ENCODE measurements at places on chromosomes 11 and 22.

DNA sequence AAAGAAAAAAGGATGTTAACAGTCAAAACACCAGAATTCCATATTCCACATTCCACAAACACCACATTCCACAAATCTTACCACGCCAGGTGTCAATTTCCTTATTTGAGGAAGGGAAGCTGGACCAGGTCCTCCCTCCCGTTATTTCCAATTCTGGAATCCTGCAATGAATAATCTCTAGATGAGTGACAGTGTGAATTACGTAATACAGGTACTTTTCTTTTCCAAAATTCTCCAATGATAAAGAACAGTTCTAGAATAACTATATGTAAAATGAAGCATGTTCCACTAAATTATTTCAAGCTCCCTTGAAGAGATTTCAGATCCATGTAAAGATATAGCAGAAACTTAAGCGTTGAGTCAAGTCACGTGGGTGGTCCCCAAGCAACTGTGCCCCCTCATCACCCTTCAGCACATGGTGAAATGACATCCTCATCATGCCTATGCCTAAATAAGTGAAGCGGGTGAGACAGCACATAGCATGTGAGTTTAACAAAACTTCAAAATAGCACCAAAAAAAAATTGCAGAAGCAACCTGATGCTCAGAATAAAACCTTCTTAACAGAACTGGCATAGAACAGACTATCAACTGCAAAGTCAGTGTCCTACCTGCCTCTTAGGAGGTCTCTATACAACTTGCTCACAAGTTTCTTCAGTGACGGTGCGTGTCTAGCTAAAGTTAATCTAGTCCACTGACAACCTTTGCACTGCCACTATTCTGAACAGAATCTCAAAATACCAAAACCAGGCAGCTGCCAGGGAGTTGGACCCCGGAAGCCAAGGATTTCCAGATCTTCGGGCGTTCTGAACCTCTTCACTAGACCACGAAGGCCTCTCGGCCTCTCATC, 876 bp downstream of the NFRKB start:
- no peak for DNase-seq

GRCh38 chr11:96228473-96228891, 114.5 kb downstream of the MAML2 start:
- DNase-seq: peak; percentile 72

GRCh38 chr22:39316440-39317083, 2.9 kb downstream of the RPL3 start:
- peak; percentile 89 for DNase-seq

GRCh38 chr11:133829566-133829965, 15.7 kb downstream of the SPATA19 start:
- no peak for DNase-seq

DNA sequence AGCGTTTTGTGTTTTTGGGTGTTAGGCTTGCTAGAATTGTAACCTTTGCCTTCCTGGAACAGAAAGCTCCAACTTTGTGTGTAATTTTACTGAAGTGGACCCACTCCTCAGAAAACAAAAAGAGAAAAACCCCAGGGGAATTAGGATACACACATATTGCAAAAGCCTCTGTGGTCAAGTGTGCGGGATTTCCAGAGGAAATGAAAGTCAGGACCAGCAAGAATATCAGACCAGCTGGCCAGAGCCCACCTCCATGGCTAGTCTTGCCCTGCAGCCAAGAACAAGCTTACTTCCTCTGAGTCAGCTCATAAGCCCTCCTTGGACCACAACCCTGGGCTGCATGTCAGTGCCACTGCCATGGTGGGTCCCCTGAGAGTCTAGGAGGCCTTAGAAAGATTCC, 37.0 kb upstream of the FTH1 start:
- DNase-seq: no peak

- DNase-seq: no peak
Measured at GRCh38 chr11:125398994-125399640, 96.9 kb downstream of the FEZ1 start.

DNA sequence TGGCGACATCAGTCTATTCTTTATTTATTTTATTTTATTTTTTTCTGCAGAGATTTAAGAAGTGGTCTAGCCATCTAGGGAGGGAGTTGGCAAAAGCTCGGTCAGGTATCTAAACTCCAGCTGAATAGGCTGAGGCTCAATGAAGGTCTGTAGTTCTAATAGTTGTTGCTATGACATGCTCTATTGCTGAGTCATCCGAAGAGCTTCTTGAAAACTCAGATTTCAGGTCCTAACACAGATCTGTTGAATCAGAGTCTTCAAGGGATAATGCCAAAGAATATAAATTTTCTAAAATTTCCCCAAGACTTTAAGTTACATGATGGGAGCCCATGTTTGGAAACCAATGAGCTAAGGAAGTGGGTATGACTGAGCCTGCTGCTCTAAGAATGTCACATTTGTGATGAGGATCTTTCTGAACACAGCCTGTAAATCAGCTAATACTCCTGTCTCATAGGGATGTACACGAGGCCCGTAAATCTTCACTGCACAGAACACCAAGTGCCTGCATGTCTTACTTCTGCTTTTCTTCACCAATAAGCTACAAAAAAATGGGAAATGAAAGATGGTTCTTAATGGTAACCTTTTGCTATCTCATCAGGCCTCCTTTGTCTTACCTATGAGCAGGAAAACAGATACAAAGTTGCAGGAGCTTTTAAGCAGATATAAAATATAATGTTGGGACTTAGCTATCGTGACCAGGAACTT, 901.4 kb upstream of the API5 start:
- no peak for DNase-seq

GRCh38 chr11:36602135-36602534, 4.1 kb upstream of the RAG2 start:
- no peak for DNase-seq

GRCh38 chr11:73637012-73637411, 9.4 kb upstream of the PLEKHB1 start:
- DNase-seq: no peak

- DNase-seq: no peak
Measured at GRCh38 chr11:102322560-102322959, 5.3 kb downstream of the BIRC3 start.

DNA sequence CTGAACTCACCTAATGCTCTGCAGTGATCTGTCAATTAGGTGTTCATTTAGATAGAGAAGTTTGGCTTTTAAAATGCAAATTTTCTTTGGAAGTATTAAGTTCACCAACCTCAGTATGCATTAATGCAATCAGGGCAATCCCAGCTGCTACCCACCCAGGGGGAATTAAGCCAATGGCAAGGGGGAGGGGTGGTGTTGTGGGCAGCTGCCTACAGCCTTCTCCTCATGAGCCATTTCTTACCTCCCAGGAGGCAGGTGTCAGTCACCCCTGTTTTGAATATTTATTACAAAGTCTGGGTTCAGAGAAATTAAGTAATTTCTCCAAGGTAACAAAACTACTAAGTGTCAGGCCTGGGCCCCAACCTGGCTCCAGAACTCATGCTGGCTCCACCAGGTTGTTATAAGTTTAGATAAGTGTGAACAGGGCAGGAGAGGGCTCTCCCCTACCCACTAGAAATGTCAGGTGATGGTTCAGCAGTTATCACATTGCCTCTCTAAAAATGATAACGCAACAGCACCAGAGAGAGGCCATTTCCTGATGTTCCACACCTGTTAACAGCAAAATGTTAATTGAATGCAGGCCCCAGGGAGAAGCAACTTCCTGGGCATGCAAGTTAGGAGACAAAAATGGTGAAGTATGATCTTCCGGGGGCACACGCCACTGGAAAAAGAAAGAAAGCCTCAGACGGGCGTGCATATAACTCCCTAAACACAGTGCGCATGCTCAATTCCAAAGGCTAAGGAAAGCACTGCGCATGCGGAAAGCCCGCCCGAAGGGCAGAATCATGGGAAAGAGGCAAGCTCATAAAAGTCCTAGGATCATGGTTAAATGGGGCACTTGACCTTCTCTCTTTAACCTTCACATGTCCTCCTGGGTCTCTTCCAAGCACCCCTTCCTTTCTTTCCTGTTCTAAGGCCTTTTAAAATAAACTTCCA, 35.4 kb upstream of the GNAZ start:
- DNase-seq: peak; percentile 62

DNA sequence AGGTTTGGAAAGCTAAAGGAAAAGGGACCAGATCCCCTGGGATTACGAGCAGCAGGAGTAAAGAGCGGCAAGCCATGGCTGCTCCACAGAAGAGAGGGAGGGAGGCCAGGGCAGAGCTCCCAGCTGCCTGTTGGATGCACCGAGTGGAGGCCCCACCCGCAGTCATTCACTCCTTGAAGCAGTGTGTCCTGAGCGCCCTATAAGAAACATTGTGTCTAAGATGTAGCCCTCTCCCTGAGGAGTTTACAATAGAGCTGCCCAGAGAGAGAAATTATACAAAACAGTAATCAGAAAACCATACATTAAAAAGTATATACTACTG, 54.7 kb upstream of the CSNK2A3 start:
- no peak for DNase-seq

DNA sequence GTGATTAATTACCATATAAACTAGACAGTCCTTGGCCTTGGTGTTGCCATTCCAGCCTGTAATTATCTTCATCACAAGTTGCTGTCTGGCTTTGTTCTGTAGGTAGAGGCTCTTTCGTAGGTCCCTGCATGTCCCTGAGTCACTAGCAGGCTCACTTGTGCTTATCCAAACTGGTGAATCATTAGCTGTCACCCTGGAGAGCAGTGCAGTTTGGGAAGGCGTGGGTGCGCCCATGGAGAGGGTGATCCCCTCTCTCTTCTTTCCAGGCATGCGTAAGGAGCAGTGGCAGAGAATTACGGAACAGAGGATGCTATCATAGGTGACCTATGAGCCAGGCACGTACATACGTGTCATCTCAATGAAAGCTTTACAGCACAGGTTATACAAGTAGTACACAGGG, 11.0 kb upstream of the EHF start:
- DNase-seq: no peak

GRCh38 chr11:85977751-85978160, 91.1 kb downstream of the PICALM start:
- no peak for DNase-seq

DNA sequence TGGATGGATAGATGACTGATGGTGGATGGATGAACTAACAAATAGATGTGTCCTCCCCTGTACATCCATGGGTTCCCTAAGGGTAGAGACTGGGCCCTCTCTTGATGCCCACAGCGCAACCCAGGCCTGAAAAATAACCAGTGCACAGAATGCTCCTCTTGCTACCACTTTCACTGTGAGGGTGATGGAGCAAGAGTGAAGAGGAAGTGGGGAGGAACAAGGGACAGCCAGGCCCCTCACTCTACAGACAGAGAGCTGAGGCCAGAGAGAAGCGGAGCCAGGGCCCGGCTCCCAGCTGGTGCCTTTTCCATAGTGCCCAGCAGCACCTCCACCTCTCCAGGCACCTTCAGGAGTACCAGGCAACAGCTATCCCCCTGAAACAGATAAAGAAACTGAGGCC, 67.7 kb downstream of the THAP12 start:
- no peak for DNase-seq

GRCh38 chr11:68778205-68778604, 26.9 kb upstream of the TESMIN start:
- no peak for DNase-seq

- DNase-seq: no peak
Measured at GRCh38 chr11:118652681-118653181, 26.7 kb downstream of the TREH start.

- DNase-seq: no peak
Measured at GRCh38 chr11:73565804-73566203, 32.1 kb downstream of the FAM168A start.

DNA sequence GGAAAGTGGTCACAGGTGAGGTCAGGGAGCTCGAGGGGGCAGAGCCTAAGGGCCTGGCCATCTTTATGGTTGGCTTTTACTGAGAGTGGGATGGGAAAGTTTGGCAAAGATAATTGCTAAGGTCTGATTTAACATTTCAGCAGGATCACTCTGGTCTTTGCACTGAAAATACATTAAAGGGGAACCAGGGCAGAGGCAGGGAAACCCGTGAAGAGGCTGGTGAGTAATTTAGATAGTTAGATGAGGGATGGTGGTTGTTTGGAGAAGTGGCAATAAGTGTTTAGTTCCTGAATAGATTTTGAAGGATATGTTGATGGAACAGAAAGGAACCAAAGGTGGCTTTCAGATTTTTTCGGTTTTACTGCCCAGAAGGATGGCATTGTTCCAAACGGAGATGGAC, 50.8 kb downstream of the SCN3B start:
- DNase-seq: no peak

DNA sequence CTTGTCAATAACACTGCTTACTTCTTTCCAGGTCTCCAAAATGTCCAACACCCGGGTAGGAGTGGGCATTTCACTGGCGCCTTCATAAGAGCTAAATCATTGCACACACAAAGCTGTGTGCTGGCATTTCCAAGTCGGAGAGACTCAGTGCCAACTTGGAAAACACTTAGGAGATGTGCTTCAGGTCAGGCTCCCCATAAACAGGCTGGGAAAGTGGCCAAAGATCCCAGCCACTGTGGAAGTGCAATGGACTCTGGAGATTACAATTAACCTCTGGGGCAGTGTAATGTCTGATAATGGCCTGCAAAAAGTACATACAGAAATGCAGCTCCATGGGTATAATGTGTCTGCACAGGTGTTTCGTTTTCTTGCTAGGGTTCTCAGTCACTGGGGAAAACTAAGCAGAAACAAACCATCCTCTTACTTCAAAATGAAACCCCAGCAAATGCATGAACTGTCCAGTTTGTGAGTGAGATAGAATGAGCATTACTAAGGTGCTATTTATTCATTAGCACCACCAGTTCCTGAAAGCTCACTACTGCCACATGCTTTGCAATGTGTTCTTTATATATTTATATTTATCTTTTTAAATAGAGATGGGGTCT, 79.0 kb downstream of the ABTB2 start:
- no peak for DNase-seq

DNA sequence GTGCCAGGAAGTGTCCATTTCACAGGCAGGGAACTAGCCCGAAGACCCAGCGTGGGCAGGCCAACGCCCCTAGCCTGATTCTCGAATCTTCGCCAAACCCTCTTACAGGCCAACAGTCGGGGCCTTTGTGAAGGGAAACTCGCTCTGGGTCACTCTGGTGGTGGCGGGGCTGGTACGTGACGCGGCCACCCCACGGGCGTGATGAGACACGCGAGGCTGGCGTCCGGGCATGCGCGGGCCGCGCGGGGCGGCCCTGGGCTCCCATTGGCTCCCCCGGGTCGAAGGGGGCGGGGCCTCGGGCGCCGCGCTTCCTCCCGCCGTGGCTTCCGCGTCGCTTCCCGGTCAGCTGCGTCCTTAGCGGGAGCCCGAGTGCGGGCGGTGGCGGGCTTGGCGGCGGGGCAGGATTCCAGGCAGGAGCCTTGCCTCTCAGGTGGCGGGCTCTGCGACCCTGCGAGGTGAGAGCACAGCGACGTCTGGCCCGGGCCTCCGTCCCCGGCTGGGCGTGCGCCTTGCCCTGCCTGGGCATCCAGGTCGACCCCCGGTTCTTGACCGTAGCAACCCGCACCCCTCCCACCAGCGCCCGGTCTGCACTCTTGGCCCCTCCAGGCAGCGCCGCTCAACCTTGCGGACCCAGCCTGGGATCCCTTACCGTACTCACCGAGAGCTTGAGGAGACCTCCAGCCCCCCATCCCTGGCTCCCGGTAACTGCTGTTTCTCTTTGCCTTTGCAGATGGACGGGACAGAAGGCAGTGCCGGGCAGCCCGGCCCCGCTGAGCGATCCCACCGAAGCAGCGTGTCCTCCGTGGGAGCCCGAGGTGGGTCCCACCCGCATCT, at the start of gene FRMD8:
FRMD8 (plus strand) TSS at position 331 of the 834 bp plus-strand sequence; CDS start at position 731, 400 bp downstream.
- DNase-seq: peak; percentile 93

All from eye (tissue), 1 donor.